Uterus (tissue), 4 donors: ENCODE measurements at places on chromosomes 7 and 10. TPM values are rescaled to one million over a fixed set of nuclear protein-coding genes. Genes with fewer than 3 reads are reported as not detected.

Gene CPN1
- not detected for total RNA-seq

Gene GCK
- total RNA-seq: 0.29 TPM

Gene DYDC2
- not detected for total RNA-seq

Gene NODAL
- total RNA-seq: not detected

Gene ACBD7
- not detected for total RNA-seq

Gene NKX1-2
- total RNA-seq: not detected

Gene GBX1
- total RNA-seq: not detected

Gene TMEM229A
- not detected for total RNA-seq

Gene KCNH2
- 51.0 TPM for total RNA-seq

Gene TRIP6
- total RNA-seq: 26.2 TPM

Gene NXPH1
- not detected for total RNA-seq

Gene RPEL1
- total RNA-seq: 0.35 TPM

Gene GIMAP1
- 19.1 TPM for total RNA-seq

Gene MNX1
- not detected for total RNA-seq

Gene MSMB
- not detected for total RNA-seq

Gene TAS2R5
- total RNA-seq: 1.8 TPM

Gene UCN3
- not detected for total RNA-seq

Gene TCAF2
- total RNA-seq: 10.8 TPM

Gene EBF3
- 9.9 TPM for total RNA-seq

Gene PRPS1L1
- not detected for total RNA-seq

Gene SEMA3A
- 7.8 TPM for total RNA-seq

Gene AGAP9
- total RNA-seq: 12.8 TPM

Gene JAKMIP3
- 1.2 TPM for total RNA-seq

Gene EN2
- not detected for total RNA-seq

Gene PTN
- total RNA-seq: 87.9 TPM

Gene NKX2-3
- total RNA-seq: not detected

Gene ATG9B
- total RNA-seq: 0.76 TPM

Gene TAS2R16
- total RNA-seq: not detected

Gene PAOX
- total RNA-seq: 9.3 TPM

Gene PRSS1
- not detected for total RNA-seq

Gene GDF2
- not detected for total RNA-seq

Gene WNT8B
- total RNA-seq: not detected

Gene CALCR
- total RNA-seq: 0.15 TPM

Gene CPEB3
- 3.2 TPM for total RNA-seq

Gene MUC12
- 0.29 TPM for total RNA-seq

Gene HYAL4
- not detected for total RNA-seq

Gene FBXL13
- 3.1 TPM for total RNA-seq

Gene TLX1
- not detected for total RNA-seq

Gene NPC1L1
- 0.49 TPM for total RNA-seq

Gene DDC
- total RNA-seq: not detected

Gene NUTM2B
- total RNA-seq: 0.41 TPM
